NCI-H1105 (cell line): ENCODE measurements at places on chromosomes 2 and 18.

- DNase-seq: no peak
Observed at GRCh38 chr2:65957454-65957853, 477.5 kb upstream of the MEIS1 start.

DNA sequence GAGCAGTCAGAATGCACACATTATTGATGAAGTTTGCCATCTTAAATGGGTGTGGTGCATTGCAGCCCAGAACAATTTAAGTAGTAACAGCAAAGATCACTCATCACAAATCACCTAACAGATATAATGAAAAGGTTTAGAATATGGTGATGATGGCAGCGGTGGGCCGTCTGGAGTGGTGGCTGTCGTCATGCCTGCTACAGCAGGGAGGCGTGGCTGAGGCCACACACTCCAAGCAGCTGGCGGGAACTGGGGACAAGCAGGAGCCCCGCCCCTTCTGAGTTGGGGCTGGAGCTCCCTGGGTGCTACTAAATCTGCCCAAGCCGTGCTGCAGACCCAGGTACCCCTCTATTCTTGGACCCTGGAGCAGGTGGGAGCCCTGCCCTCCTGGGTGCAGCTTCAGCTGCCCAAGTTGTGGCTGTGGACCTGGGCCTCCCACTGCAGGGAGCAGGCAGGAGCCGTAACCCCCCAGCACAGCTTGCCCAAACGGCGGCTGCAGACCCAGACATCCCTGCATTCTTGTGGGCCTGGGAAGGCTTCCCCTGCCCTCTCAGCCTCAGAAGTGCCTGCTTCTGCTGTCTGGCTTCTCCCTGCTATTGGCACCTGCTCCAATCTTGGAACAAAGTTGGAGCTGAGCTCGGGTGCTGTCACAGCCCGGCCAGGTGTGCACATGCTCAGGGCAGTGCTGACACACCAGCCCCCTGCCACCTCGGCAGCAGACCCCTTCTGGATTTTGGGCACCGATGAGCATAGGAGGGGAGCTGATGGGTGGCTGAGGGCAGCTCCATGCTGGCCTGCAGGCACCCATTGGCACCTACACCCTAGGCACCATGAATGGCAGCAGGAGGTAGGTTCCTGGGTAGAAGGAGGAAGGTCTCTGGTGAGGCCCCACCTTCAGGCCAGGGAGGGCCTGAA is 149.3 kb downstream of the EHBP1 start:
- DNase-seq: no peak

DNA sequence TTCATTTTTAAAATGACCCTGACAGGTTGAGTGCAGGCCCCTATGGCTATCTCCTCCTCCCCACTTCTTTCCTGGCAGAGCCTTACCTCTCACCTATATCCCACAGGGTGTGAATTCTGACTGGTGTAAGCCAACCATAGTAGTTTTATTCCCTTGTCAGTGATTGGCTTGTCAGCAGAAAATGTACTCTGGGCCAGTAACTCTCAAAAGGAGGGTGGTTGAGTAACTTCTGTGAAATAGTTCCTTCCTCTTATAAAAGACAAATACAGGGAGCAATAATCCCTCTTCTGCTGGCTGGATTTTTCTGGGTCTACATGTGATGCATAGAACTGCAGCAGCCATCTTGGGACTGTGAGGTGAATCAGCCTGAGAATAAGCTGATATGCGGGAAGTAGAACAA is 83.4 kb downstream of the RAPH1 start:
- DNase-seq: no peak

DNA sequence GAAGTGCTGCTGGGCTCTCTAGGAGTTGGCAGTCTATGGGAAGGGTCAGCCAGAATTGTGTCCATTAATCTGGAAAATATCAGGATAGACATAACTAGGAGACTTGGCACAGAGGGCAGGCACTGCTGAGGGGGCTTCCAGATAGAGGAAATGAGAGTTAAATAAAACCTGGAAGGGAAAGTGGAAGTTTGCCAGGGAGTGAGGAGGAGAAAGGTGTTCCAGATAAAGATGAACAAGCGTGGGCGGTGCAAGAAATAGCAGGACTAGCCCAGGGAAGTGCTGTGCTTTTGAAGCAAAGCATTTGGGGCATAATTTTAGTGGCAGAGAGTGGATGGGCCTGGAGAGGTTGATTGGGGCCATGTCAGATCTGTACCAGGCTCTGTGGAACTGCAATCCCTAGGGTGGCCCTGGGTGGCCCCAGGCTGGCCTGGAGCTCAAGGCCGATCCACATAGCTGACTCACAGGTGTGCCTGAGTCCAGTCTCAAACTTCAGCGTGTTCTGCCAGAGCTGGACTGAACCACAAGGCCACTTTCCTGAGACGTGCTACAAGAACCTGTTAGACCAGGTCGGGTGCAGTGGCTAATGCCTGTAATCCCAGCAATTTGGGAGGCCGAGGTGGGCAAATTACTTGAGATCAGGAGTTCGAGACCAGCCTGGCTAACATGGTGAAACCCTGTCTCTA is 26.9 kb downstream of the GALM start:
- no peak for DNase-seq

GRCh38 chr2:205763708-205764211 is 81.5 kb downstream of the NRP2 start:
- DNase-seq: no peak

DNA sequence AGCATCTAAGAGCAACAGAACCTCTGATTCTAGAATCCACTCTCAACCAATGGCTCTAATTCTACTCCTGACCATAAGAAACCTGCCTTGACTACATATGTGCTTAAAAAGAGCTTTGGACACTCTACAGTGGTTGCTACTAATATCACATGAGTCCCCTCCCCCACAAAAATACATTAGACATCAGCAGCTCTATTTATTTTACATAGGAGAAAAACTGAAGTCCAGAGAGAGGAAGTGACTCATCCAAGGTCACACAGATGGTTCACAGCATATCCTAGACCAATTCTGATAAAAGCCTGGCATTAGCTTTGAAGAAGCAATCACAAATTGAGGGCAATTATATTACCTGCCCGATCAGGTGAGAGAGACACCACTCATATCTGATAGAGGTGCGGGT is 49.8 kb downstream of the ALK start:
- DNase-seq: no peak

DNA sequence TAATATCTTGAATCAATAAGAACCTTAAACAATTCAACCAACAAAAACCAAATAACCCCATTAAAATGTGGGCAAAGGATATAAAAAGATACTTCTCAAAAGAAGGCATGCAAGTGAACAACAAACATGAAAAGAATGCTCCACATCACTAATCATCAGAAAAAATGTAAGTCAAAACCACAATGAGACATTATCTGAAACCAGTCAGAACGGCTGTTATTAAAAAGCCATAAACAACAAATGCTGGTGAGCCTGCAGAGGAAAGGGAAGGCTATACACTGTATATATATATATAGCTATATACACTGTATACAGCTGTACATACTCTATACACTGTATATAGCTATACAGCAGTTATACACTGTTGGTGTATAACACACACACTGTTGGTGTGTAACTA is 47.8 kb upstream of the GALNT13 start:
- DNase-seq: no peak

- DNase-seq: no peak
Observed at GRCh38 chr2:159497847-159498246, 118.5 kb downstream of the BAZ2B start.

DNA sequence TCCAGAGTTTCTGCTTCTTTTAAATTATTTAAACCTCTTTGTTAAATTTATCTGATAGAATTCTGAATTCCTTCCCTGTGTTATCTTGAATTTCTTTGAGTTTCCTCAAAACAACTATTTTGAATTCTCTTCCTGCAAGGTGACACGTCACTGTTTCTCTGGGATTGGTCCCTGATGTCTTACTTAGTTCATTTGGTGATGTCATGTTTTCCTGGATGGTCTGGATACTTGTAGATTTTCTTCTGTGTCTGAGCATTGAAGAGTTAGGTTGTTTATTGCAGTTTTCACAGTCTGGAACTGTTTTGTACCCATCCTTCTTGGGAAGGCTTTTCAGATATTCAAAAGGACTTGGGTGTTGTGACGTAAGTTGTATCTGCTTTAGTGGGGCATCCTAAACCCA is 172.3 kb upstream of the KCNJ3 start:
- no peak for DNase-seq

DNA sequence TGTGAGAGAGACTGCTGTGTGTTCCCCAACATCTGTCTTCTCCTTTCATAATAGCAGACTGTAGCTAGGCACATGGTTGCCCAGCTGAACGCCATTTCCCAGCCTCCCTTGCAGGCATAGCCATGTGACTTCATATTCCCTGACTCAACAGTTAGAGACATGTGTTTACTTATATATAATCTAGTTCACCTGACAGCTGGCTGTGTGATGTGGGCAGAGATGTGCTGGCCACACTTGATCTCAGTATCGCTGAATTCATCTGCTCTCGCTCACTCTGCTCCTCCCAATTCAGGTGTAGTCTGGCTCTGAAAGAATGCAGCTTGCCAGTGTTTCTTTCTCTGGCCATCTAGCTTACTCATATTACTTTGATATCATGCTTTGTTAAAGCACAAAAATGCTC is 52.3 kb upstream of the SEC11C start:
- no peak for DNase-seq

GRCh38 chr2:131031431-131031841 is 61.8 kb downstream of the FAM168B start:
- DNase-seq: no peak

- no peak for DNase-seq
Observed at GRCh38 chr2:1550076-1550475, 136.8 kb downstream of the TPO start.

DNA sequence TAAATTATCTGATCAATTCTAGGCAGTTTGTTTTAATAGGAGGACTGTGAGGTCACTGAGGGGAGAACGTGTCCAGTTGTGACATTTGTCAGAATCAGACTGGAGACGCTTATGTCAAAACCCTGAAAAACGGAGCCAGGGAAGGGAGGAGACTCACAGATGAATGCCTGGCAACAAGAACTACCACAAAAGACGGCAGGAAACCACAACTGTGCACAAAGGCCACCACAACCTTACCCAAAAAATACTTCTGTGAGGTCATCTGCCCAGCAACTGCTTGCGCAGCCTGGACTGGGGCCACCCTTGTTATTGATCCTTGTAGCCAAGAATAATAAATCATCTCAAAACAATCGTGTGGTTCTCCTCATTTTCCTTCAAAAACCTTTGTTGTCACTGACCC is 173.0 kb upstream of the ALKAL2 start:
- no peak for DNase-seq

DNA sequence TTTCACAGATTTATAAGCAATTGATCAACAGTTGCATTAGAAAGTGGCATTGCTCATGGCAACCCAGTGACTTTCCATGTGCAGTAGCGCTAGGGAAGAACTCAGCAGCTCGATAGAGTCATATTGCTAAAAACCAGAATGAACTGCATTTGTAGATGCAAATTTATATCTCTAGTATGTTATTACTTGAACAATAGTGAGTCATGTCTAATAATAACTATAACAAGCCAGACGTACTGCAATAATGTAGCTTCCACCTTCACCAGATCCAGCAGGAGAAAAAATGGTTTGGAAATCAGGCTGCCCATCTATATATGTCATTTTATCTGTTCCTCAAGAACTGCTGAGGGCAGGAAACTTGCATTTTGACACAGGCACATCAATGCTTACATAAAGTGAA is 66.5 kb upstream of the FIGN start:
- no peak for DNase-seq

GRCh38 chr18:22572341-22572740 is 154.6 kb upstream of the CTAGE1 start:
- DNase-seq: no peak

DNA sequence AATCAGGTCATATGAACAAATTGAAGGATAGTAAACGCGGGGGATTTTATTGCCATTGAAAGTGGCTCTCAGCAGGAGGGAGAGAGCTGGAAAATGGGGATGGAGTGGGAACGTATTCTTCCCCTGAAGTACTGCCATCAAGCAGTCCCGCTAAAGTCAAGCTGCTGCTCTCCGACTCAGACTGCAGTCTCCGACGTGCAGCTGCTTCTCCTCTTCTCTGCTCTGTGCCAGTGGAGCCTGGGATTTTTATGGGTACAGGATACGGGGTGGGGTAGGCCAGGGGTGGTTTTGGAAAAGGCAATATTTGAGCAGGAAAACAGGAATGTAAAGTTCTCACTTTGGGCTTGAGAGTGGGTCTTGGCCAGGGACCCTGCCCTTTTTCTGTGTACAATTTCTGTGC is 33.0 kb downstream of the KCTD18 start:
- DNase-seq: no peak
